ENCODE measurements at places on chromosomes 3 and 15. TPM values are rescaled to one million over a fixed set of nuclear protein-coding genes. Genes with fewer than 3 reads are reported as not detected.

Gene UNC13C
- 5.7 TPM for polyA plus RNA-seq

DNA sequence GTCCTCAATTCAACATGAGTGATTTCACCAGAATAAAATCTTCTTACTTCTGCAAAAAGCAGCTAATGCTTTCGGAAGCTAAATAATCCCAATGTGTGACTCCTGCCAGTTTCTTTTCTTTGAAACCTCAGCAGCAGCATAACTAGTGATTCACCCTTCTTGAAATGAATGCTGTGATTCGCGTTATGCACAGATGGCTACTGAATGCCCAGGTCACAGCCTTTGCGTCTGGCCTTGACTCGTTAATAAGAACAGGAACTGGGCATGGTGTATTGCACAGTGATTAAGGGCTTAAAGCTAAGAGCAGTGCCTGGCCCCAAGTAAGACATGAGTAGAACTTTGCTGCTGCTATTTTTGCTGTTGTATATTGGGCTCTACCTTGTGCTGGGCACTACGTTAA lies 19.0 kb downstream of the CGNL1 start:
- peak; percentile 73 for DNase-seq

DNA sequence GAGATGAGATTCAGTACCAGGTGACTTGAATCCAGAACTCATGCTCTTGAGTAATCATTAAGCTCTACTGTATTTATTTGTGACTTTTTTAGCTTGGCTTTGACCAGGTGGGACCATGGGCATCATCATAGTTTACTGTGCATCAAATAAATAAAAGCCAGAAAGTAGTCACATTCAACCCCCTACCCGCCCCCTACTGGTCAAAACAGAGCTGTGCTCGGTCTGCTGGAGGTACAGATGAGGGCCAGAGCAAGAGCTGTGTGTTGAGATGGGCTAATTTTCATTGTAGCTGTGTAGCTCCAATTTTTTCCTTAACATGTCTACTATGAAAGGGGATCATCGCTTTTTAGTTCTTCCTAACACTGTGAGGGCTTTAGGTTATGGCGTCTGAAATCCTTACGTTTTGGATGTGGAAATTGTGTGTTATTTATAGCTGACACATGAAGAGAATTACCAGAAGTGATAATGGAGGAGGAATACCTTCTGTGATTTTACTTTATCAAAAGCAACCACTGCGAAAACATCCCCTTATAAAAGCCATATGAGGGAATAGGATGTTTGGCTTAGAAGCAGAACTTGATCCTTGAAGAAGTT lies 375.1 kb downstream of the PTPRG start:
- DNase-seq: no peak

DNA sequence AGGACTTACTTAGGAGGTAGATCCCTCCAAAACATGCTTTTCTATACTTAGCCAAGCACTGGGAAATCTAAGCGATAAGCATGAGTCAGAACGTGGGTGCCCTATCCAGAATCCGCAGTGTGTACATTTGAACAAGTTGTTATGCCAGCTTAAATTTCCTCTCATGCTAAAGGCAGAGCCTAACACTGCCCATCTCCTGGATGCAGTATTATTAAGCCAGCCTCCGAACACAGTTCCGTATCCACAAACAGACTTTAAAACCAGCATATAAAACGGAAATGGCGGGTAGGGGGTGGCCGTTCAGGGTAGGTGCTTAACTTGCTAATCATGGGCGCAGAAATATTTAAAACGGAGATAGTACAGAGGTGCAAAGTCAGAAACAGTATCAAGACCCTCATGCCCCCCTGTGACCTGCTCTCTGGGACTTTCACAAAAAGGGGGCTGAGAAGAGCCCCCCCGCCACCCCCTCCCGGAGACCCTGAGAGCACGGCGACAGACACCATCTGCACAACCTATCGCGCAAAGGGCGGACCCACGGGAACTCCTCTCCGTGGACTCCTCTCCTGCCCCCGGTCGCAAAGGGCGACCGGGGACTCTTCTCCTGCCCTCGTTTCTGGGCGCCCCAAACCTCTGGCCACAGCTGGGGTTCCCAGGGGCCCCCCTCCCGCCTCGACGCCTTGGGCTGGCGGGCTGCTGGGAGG lies 889 bp upstream of the LRRIQ4 start:
- DNase-seq: peak; percentile 63

GRCh38 chr15:75832114-75832513 lies 11.1 kb upstream of the UBE2Q2 start:
- no peak for DNase-seq

Gene GOLGA6L26
- not detected for polyA plus RNA-seq

Gene MAGI1
- 12.0 TPM for polyA plus RNA-seq

Measured in muscle of leg (tissue), 16 donors.